ENCODE measurements at places on chromosomes 5 and 9. TPM values are rescaled to one million over a fixed set of nuclear protein-coding genes. Genes with fewer than 3 reads are reported as not detected.

GRCh38 chr5:63170486-63170885 lies 591.9 kb downstream of the LRRC70 start:
- no peak for DNase-seq

DNA sequence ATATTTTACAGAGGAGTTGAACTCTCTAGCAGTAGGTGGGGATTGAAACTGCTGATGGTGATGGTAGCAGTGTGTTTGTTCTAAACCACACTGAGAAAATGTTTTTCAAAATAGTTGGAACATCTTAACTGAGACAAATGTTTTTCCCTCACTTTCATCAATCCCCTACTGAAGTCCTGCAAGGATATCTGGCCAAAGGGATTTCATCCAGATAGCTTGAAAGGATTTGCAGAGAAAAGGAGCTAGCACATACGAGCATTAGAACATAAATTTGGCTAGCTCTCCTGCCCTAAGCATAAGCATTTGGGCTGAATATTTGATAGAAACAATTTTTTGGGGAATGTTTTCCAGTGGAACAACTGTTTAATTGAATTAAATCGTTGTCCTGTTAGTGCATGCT lies 153.9 kb downstream of the CDH9 start:
- no peak for DNase-seq

- DNase-seq = no peak
Measured at GRCh38 chr9:137458194-137459151, 661 bp downstream of the NSMF start.

DNA sequence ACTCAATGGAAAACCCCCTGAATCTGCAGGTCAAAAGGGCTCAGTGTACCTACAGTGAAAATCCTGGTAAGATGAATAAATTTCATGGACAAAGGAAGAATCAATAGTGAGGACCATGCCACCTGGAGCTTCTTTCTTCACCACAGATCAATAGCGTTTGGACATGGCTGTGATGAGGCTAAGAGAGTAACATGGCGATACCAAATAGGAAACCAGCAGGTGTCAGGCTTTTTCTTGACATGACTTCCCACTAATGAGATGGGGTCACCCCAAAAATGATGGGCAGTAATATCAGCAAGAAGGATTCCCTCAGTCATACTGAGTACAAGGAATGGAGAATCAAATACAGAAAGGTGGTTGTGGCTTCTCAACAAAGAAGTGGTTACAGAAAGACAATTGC lies 208.5 kb upstream of the PLPPR1 start:
- no peak for DNase-seq

PCAT7 gene
- total RNA-seq = not detected

- no peak for DNase-seq
Measured at GRCh38 chr5:118224546-118224945, 763.8 kb downstream of the DTWD2 start.

GRCh38 chr5:145437627-145438026 lies 397.5 kb downstream of the PRELID2 start:
- DNase-seq = no peak

EIF4E1B gene
- total RNA-seq = not detected

- DNase-seq = no peak
Measured at GRCh38 chr5:131224387-131225201, 39.3 kb upstream of the CDC42SE2 start.

GRCh38 chr5:142100307-142100706 lies 8.3 kb upstream of the NDFIP1 start:
- DNase-seq = no peak

Data from SJCRH30 (cell line).